ENCODE measurements at places on chromosomes 6 and 20.
A peak's percentile ranks its signal among the peaks of the same experiment; 100 is the strongest.

- no peak for DNase-seq
Observed at GRCh38 chr6:45737331-45738056, 278.2 kb downstream of the CLIC5 start.

GRCh38 chr6:85983032-85983659 lies 340.5 kb upstream of the SYNCRIP start:
- no peak for DNase-seq

DNA sequence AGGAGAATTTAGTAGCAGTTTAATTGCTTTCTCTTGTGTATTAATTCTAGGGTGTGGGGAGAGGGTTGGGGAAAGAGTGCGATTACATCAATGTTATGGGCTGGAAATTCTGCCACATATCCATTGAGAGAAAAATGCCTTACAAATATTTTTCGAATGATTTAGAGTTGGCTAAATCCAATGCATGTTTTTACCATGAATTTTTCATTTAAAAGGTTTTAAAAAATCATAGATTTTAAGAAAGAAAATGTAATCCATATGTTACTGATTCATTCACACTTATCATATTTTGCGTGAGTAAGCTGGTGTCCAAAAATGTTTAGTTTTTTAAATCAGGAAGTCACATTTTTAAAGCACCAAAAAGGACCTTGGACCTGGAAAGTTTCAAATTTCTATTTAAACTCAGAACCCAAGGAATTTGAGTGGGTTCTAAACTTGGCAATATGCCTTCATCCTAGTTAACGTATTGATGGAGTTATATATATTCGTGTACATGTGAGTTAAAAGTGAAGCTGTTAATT lies 627.4 kb upstream of the CITED2 start:
- DNase-seq = no peak

GRCh38 chr20:48684501-48685041 lies 143.2 kb downstream of the PREX1 start:
- no peak for DNase-seq

GRCh38 chr6:155381673-155382337 lies 67.5 kb upstream of the TFB1M start:
- DNase-seq = no peak

DNA sequence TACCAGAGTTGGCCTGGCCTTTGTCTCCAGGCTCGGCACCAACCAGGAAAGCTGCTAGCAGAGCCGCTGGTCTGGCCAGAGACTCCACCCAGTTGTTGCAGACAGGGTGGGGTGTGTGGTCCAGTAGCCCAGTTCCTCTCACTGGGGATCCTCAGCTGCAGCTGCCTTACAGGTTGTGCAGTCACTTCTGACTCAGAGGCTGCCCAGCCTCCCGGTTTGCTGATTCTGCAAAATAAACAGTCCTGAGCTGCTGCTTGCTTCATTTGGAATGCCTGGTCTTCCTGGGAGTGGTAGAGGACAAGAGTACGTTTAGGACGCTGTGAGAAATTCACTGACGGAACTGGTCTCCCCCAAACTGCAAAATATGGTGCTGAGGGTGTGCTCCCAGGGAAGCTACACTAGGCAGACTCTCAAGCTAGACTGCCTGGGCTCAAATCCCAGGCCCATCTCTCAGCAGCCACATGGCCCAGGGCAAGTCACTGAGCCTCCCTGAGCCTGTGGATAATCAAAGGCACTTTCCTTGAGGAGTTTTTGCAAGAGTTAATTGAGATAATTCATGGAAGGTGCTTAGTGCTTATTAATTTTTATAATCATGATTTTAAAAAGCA lies 246.1 kb downstream of the TFAP2C start:
- DNase-seq = no peak

DNA sequence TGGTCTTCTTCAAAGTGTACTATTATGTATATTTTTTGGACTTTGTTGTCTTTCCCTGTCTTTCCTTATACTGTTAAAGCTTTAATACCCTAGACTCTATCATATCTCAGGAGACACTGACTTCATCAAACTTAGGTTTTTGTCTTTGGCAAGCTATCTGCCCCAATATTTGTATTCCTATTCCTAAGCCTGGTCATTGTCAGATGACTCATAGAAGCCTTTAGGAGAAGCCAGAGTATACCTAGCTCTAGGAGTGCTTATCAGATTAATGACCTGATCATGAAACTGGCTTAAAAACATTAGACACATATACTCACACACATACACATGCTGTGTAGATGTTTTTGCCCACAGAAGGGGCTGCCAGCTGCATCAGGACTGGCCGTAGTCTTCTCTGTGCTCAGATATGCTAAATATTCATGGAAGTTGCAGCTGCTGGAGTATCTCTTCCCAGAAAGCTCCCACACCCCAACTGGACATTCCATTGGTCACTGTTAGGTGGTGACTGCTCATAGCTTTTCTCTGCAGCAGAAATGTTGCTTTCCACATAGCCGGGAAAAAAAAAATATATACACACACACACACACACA lies 102.0 kb downstream of the ANKS1A start:
- no peak for DNase-seq

- no peak for DNase-seq
Observed at GRCh38 chr6:91659891-91660290, 1073.0 kb upstream of the MAP3K7 start.

DNA sequence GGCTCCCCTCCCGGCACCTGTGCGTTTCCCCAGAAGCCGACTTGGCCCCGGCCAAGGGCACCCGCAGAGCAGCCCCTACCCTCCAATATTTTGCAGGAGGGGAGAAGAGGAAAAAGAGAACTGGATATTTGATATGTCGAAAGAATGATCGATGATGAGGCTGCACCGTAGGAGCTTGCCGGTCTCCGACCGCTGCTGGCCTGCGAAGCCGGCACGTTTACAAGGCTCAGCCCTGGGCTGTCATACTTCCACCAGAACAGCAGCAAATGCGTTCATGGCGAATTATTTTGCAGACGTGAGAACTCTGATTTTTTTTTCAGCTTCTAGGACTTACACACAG lies 296.7 kb downstream of the TFAP2C start:
- DNase-seq = no peak

- no peak for DNase-seq
Observed at GRCh38 chr20:2381303-2381702, 602 bp downstream of the TGM6 start.

DNA sequence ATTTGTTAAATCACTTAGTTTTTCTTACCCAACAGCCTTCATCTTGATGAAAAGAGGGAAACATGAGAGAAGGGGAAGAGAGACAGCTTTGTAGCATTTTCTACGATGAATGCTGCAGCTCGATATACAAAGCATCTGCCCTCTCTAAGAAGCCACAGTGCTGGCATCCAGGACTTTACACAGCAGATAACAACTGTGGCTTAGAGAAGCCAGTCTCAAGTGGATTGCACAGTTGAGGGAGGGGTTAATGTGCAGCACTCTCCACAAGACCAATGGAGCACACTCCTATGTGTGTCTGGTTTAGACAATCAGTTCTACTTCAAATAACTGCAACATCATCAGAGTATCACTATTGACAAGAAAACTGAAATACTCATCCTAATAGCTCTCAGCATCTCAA lies 5.8 kb downstream of the C6orf120 start:
- no peak for DNase-seq

GRCh38 chr6:100633096-100633777 lies 168.5 kb upstream of the SIM1 start:
- DNase-seq = no peak

DNA sequence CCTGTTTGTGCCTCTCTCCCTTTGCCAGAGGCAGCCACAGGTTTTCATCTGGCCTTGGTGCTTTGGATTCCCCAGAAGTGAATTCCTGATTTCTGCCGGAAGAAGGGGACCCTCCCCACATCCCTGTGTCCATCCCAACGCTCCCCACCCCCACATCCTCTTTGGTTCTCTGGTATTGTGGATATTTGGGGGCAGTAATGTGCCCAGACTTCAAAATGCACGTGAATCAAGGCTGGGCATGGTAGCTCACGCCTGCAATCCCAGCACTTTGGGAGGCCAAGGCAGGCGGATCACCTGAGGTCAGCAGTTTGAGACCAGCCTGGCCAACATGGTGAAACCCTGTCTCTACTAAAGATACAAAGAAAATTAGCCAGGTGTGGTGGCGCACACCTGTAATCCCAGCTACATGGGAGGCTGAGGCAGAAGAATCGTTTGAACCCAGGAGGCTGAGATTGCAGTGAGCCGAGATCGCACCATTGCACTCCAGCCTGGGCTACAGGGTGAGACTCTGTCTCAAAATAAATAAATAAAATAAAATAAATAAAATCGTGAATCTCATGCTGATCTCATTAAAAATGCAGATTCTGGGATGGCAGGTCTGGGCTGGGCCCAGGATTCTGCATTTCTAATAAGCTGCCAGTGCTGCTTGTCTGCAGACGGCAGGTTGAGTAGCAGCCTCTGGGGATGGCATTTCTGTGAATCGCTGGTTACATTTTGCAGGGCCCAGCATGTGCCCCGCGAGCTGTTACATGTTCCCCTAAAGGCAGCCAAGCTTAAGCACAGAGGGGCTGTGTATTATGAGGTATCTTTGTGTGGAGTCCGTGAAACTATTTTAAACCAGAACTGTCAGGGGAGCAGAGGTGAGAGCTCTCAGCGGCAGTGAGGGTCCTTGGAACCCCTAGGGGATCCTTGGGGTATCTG lies 49.0 kb downstream of the SYNJ2 start:
- DNase-seq = no peak

GRCh38 chr6:27742833-27743573 lies 169.2 kb downstream of the OR2B2 start:
- no peak for DNase-seq

- no peak for DNase-seq
Observed at GRCh38 chr20:38877483-38877882, 48.7 kb upstream of the FAM83D start.

DNA sequence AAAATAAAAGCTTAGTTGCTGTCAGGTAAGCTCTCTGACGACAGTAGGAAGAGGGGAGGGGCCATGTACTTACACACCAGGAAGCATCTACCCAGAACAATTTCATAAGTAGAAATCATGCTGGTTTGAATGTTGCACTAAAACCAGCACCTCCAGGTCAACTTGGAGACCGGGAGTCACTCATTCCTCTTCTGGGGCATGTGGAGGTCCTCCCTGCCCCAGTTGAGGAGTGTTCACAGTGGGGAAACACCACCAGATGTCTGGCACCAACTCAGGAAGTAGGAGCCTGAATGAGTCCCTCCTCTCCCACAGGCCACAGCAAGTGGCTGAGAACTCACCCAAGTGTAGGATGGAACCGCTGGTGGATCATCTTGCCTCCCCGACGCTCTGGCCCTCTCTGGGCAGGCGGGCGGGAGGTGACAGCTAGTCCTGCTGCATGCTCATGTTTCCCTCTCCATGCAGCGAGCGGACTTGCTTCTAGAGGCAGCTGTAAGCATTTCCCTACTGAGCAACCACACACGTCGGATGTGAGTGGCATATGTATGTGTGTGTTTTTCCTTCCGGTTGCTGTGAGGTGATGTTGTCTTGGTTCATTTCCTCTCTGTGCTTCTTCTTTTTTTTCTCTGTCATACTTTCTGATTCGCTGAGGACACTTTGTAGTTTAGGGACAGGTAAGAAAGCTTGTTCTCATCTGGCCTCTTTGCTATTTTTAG lies 149.5 kb upstream of the NEDD9 start:
- DNase-seq = peak; percentile 74

DNA sequence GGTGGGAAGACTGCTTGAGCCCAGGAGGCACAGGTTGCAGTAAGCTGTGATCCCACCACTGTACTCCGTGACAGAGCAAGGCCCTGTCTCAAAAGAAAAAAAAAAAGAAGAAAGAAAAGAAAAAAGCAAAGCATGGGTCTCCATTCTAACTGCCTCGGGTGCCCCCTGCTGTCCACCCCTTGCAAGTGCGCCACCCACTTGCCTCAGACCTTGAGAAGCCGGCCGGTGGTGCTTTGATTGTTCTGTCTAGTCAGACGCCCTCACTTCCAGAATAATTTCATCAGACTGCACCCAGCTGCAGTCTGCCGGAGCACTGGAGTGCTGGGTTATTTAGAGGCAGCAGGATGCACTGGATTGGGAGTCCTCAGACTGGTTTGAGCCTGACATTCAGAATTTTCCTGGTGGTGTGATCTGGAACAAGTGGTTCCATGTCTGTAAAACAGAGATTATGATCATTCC lies 17.6 kb upstream of the TM9SF4 start:
- peak; percentile 75 for DNase-seq

DNA sequence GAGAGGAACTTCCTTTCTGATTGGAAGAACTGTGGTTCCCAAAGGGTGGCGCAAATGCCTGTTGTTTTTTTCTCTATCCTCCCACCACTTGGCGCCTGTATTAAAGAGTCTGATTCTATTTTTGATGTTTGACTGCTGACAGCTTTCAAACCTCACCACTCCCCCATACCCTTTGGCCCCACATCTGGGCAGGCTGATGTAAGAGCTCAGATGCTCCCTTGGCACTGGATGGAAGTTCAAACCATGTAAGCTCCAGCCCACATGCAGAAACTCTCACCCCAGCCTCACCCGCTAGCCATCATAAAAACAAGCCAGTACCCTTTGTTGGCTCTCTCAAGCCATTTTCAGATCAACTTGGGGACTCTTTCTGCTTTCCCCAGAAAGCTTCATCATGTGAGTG lies 20.0 kb upstream of the TMEM14A start:
- DNase-seq = no peak

DNA sequence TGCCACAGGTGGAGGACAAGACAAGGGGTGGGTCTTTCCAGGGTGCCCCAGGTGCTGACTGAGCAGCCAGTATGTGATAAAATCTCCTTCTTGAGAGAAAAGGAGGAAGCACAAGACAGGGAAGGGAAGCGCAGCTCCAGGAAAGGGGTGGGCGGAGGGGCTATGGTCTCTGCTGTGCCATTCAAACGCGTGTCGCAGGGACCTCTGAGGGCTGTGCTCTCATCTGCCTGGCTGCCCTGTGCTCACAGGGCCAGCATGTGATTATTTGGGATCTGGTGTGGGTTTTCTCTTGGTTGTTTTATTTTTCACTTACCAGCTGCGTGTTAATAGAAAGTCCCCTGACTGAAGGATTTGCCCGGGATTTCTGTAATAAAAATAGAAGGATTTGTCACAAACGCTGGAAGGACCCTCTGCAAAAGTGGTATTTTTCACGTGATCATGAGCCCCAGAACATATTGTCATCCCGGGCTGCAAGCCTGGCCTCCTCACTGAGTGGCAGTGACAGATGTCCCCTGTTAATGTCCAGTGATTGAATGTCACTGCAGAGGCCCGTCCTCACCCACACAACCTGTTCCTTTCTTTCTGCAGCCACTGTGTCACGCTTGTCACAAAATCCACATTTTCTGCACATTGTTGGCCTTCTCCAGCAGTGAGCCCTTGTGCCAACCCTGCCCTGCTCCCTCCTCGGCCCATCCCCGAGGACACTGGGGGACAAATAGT lies 35.0 kb upstream of the VSX1 start:
- no peak for DNase-seq
